ENCODE measurements at places on chromosomes 7 and 10. TPM values are rescaled to one million over a fixed set of nuclear protein-coding genes. Genes with fewer than 3 reads are reported as not detected.

PAX2 gene
- not detected for total RNA-seq

PDE6C gene
- not detected for total RNA-seq

MMRN2 gene
- total RNA-seq = 1.9 TPM

CYP26A1 gene
- total RNA-seq = 0.11 TPM

PNLIPRP1 gene
- not detected for total RNA-seq

FEZF1 gene
- not detected for total RNA-seq

Measured in LHCN-M2 (cell line).